ENCODE measurements at places on chromosomes 13 and 19.

- no peak for DNase-seq
Measured at GRCh38 chr19:18794029-18794313, 2.9 kb upstream of the COMP start.

GRCh38 chr19:33862981-33863380, 66.3 kb downstream of the KCTD15 start:
- DNase-seq: no peak

DNA sequence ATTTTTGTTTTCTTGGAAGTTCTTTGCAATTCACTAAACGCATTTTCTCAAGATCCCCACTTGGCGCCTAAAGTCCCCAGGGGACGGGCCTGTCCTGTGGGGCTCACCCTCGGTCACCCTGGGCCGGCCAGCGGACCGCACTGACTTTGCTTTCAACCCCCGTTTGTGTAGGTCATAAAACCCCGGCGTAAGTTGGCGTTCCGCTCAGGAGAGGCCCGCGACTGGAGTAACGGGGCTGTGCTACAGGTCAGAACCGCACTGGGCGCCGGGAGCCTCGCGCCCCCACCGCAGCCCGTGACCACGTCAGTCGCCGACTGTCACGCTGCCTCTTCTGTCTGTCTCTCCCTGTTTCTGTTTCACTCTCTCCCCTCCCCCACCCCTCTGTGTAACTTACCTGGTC, 13.6 kb downstream of the TSSK6 start:
- DNase-seq: no peak

DNA sequence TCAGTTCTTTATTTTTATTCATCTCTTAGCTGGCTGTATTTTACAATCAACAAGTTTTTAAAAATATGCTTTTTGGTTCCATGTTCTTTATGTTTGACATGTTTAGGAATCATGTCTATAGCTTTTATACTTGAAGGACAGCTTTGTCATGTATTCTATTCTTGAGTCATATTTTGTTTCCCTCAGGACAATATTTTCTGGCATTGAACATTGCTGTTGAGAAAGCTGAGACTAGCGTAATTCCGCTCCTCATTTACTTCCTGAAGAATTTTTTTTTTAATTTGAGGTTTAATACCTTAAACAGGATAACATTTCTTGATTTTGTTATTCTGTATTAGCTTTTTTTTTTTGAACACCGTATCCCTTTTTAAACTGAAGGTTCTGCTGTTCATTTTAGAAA, 53.2 kb downstream of the RB1 start:
- no peak for DNase-seq

GRCh38 chr13:101453784-101454201, 1.3 kb downstream of the ITGBL1 start:
- no peak for DNase-seq

- no peak for DNase-seq
Measured at GRCh38 chr13:97339019-97339987, 94.7 kb upstream of the RAP2A start.

- DNase-seq: no peak
Measured at GRCh38 chr13:71459708-71460107, 407.3 kb downstream of the DACH1 start.

- DNase-seq: peak; percentile 58
Measured at GRCh38 chr19:1251330-1252220, 3.2 kb downstream of the MIDN start.

DNA sequence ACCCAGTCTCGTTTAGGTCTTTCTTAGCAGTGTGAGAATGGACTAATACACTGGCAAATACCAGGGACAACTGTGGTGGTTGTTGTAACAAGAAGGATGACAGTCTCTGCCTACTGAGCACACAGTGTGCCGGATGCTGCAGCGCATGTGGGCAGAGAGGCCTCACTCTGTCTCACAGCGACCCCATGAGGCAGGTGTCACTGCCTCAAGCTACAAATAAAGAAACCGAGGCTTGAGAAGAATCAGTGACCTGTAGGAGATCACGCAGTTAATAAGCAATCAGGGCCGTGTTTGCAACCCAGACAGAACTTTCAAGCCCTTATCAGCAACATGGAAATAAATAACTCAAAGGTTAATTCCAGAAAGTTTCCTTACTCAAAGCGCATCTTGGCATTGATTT, 40.5 kb upstream of the GAS6 start:
- DNase-seq: peak; percentile 9

DNA sequence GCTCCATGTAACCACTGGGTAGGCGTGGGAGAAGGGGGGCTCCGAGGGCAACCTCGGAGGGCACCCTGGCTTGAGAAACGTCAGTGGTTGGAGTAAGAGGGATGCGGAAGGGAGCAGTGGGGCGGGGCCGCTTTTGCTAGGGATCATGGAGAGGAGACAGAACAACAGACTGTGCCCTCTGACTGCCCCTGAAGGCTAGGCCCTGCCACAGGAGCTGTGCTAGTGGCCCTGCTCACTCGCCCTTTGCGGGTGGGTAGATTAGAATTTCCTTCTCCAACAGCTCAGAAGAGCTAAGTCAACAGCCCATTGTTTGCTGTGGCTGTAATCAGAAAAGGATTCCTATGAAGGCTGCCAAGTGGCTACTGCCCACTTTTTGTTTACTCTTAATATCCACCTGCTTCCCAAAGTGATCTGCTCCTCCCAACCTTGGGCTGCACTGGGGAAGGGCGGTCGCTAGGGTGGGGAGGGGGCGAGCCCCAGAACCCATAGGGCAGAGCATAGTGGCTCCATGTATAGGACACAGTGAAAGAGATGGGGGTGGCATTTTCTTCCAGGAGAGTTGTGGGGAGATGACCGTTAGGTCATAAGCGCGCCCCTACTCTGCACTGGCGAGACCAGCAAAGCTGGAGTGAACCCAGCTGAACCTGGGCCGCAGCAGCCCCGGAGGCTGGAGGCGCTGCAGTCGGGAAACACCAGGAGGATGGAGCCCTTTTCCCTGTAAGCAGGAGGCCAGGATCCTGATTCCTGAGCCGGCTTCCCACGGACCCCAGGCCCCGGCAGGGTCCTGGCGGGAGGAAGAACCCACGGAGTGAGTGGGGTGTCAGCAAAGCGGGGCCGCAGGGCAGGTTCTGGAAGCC, 1.9 kb upstream of the C1QTNF9 start:
- no peak for DNase-seq

GRCh38 chr19:16957151-16957701, 68.4 kb downstream of the F2RL3 start:
- DNase-seq: no peak

DNA sequence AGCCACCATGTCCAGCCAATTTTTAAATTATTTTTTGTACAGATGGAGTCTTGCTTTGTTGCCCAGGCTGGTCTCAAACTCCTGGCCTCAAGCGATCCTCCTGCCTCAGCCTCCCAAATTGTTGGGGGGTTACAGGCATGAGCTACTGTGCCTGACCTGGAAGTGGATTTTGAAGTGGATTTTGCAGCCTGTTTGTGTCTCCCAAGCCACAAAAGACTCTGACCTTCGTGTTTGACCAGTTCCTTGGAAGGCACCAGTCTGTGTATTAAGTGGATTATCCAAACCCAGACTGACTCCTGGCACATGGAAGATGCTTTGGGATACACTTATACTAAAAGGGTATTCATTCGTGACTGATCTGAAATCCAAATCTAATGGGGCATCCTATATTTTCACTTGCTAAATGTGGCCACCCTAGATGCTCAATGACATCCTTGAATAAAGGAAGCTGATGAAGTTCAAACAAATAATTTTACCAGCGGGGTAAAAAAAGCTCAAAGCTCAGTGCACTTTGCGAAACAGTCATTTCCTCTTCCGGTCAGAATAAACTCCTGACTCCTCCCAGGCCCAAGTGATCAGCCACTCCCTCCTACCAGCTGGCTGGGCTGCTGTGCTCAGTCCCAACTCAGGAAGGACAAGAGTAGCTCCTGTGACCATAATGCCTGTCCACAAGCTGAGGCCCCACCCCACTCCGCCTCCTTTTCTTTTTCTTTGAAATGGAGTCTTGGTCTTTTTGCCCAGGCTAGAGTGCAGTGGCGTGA, 32.6 kb upstream of the GATAD2A start:
- DNase-seq: no peak

DNA sequence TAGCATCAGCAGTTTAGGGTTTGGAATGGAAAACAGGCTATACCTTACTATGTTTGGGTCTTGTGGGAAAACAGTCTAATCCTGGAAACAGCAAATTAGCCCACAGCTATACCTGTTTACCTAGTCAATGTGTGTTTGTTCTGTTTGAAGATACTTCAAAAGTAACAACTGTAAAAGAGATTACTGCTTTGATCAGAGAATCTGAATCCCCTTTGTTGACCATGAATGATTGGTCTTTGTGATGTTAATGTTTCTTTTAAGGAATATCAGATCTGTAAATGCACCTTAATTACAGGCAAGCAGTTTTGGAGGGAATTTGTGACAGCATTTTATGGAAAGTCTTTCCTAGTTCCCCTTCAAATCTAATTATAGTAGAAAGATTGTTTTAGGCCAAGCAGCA, 20.7 kb upstream of the KLF5 start:
- DNase-seq: no peak

DNA sequence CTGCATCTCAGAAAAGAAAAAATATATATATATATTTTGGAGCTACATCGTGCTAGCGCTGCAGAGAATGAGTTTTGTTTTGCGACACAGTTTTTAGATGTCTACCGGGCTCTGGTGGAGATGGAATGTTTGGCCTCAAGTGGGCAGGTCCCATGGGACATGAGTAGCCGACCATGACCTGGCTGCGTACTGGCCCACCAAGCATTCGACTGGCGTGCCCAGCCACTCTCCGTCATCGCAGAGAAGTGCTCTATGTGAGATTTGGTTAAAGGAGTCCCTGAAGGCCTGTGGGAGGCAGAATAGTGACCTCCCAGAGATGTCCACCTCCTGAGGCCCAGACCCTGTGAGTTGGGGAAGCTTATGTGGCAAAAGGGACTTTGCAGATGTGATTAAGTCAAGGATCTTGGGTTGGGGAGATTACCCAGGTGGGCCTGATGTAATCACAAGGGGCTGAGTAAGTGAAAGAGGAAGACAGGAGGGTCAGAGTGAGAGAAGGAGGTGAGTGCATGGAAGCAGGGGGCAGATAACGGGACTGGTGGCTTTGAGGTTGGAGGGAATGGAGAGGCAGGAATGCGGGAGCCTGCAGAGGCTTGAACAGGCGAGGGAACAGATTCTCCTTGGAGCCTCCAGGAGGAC, 821 bp upstream of the LILRB4 start:
- no peak for DNase-seq

DNA sequence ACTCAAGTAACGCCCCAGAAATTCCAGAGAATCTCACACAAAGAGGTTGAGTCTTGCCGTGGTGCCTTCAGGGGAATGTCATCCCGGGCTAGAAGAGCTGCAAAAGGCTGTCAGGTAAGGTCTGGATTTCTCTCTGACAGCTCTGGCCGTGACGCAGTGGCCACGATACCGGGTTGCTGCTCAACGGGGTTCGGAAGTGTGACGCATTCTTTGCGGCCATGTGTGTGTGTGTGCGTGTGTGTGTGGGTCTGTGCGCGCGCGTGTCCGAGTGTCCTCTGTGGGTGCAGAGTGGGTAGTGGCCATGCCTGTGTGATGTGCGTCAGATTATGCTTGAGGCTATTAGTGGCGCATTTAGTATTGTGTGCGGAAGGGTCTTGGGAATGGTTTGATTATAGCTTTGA, 306 bp downstream of the ZNF540 start:
- DNase-seq: peak; percentile 51

DNA sequence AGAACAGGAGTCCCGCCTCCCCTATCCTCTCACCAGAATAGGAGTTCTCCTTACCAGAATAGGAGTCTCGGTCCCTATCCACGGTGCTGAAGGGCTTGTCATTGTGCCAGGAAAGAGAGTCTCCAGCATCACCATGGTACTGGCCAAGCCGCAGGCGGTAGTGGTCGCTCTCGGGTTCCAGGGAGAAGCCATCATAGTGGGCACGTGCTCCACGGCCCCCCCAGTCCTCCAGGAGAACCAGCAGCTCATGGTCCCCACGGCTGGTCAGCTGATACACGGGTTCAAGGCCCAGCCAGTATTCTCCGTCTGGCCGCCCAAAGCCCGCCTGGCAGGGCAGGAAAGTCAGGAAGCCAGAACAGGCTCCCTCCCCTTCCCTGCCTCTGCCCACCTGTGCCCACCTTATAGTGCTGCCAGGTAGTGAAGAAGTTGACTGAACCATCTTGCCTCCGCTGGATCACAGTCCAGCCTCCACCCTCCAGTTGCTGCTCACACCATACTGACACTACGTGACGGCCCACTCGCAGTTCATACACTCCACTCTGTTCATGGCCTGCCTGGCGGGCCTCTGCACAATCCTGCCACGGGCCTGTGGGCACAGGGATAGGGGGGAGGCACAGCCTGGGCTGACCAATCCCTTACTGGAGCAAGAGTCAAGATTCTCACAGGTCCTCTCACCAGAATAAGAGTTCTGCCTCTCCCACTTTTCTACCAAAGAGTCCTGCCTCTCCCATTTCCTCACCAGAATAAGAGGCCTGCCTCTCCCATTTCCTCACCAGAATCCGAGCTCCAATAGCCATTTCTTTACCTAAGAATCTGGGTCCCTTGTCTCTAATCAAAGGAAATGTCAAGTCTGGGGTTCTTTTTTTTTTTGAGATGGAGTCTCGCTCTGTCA, 7.4 kb downstream of the SHFL start:
- no peak for DNase-seq

DNA sequence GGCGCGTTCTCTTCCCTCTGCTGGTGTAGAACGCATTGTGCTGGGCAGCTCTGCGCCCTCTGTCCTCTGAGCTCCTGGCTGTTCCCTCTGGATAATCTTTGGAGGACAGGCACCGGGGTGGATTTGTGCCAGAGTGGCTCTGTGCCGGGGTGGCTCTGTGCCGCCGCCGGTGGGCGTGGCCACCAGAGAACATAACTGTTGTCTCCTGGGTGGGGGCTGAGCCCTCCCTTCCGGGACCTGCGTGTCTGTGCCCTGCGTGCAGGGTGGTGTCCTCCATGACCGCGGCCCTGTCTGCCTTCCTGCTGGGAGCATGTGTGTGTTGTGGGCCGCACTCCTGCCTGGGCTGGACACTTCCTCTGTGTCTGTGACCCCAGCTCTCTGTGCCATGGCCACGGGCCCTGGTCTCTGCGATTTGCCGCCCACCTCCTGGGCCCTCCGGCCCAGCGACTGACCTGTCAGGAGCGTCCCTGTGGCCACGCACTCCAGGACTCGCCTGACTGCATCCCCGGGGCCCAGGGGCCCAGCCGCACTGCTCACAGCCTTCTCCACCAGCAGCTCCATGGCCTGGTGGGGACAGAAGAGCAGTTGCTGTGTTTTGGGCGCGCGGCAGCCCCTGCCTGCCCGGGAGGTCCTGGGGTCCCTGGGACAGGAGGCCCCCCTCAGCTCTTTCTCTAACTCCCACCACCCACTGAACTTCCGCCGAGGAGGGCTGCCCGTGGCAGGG, 22.4 kb upstream of the MATK start:
- DNase-seq: no peak
